T-helper 2 cell (primary cell): ENCODE measurements at places on chromosomes 11 and 22.

DNA sequence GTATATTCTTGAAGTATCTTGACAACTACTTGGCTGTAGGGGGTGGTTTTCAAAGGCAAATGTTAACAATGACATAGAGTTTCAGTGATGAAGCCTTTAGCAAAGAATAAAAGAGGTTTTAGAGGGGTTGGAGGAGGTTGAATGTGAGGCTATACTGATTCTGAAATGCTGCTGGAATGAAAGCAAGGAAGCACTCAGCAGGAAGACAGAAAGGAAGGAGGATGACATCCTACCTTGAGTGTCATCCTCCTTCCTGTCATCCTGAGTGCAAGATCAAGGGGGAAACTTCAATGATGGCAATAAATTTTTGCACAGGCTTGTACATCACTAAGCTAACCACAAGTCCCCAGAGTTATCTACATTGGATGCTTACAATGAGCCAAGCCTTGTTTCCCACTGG, 120.5 kb downstream of the APIP start:
- DNase-seq, result no peak

DNA sequence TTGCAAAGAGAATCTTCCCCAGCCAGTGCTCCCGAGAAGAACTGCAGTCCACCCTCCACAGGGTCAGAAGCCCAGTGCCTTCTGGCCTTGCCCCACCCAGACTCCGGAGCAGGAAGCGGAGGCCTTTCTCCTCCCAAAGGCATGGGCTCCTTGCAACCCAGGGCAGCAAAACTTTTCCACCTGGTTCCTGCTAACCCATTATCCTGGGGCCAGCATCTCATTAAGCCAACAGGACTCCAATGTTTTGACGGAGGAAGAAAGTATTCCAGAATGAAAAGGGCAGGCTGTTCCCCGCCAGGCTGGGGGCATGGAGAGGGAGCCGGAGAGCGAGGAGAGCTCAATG, 88.1 kb downstream of the RTL6 start:
- DNase-seq, result no peak

DNA sequence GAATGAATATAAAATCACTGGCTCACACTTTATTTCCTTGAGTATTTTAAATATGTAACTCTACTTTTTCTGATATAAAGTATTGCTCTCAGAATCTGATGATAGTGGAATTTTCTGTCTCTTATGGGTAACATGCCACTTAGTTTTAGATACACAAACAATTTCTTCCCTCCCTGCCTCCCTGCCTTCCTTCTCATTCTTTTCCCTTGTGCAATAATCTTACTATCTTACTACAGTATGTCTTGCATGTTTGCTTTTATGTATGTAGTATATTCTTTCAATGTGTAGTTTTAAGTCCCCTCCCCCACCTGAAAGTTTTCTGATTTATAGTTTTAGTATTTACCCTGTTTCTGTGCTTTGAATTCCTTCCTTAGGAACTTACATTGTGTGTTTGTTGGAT, 48.4 kb downstream of the INSC start:
- DNase-seq, result no peak

GRCh38 chr11:93861808-93862207, 11.4 kb upstream of the VSTM5 start:
- no peak for DNase-seq

DNA sequence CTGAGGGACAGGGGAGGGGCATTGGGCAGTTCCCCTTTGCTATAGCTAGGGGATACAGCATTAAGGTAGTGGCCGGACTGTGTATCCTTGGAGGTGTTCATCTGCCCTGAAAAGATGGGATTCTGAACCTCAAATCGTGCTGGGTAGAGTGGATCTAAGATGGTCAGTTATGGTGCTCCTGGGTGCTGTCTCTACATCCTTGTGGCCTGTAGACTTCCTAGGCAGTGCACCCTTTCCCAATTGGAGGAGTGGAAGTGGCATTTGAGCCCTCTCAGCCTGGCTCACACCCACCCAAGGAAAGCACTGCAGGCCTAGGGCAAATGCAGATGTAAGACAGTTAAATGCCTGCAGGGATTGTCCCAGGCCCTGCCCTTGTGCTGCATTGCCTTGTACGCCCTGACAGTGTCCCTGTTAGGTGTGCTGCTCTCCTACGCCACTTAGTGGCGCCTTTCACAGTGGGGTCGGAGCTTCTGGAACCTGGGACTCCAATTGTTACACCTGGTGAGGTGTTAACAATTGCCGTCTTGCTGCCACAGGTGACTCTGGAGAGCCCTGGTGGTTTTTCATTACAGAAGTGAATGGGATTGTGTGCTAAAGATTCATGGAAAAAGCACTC, 35.0 kb downstream of the PPFIBP2 start:
- no peak for DNase-seq

DNA sequence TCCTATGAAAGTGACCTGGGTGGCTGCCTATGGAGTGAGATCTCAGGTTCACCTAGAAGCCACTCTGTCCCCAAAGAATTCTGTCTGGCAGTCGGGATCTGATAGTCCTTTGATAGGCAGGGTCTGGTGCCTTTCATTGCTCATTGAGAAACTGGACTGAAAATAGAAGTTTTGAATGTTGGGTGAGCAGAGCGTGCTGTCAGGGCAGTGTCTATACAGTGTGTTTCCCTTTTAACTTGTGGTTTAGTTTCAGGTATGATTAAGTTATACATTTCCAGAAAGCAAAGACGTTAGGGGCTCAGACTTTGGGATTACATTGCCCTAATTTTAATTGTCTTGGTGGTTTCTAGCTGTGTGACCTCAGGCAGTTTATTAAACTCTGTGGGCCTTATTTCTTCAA, 111.3 kb upstream of the PAX6 start:
- DNase-seq, result no peak

- no peak for DNase-seq
Measured at GRCh38 chr11:121033635-121034034, 9.7 kb downstream of the TBCEL start.

GRCh38 chr11:3605283-3605662, 36.5 kb downstream of the ART5 start:
- DNase-seq, result no peak

DNA sequence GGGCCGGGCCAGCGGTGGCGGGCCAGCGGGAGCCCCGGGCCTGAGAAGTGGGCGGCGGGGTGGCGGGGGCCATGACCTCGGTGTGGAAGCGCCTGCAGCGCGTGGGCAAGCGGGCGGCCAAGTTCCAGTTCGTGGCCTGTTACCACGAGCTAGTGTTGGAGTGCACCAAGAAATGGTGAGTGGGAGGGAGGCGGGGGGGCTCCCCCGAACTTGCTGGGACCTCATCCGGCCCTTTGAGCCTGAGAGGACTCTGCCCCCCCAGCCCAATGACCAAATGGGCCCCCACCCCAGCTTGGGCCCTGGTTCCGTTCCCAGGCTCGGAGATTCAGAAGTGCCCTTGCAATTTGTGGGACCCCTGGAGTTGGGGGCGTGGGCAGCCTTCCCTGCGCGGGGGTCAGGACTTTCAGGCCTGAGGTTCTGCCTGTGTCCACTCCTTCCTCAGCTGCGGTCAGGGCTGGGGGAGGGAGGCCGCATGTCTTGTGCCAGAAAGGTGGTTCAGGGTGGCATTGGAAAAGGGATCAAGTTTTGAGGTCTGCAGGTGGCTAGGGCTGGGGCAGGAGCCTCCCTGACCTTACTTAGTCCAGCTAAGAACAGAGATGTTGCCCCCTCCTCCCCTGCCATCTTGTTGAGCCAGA, 496 bp downstream of the EHBP1L1 start:
- DNase-seq, result no peak

DNA sequence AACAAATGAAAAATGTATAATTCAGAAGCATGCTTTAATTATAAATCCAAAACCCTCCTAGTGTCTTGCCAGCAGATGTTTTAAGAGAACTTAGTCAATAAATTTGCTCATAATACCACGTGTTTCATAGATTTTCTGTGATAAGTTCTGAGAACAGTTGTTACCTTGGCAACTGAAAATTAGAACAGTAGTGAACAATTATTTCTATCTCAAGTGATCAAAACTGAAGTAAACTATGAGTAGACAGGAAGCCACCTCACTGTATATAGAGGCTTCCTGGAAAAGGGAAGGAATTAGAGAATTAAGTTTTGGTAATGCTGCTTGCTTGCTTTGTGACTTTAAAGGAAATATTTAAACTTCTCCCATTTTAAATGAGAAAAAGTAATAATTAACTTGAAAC, 266.0 kb upstream of the ANO3 start:
- DNase-seq, result no peak

- no peak for DNase-seq
Measured at GRCh38 chr11:72587696-72588095, 86.5 kb downstream of the PDE2A start.

DNA sequence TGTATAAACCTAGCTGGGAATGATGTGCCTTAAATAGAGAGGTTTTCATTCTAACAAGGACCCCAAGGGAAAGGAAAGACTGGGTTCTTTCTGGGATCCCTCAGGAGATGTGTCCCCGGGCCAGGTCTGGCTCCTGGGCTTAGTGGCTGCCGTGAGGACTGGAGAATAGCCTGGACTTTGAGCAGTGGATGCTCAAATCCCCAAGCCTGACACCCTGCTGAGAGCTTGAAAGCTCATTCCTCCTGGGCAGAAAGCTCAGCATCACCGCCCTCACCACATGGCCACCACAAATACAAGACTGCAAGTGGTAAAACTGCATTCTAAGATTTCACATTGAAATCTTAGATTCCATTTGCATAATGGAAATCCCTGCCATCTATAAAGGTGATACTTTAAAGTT, 79.4 kb upstream of the NARS2 start:
- DNase-seq, result no peak

- no peak for DNase-seq
Measured at GRCh38 chr11:35712533-35712932, 50.0 kb downstream of the TRIM44 start.

GRCh38 chr22:40834619-40835018, 15.5 kb upstream of the SLC25A17 start:
- no peak for DNase-seq

DNA sequence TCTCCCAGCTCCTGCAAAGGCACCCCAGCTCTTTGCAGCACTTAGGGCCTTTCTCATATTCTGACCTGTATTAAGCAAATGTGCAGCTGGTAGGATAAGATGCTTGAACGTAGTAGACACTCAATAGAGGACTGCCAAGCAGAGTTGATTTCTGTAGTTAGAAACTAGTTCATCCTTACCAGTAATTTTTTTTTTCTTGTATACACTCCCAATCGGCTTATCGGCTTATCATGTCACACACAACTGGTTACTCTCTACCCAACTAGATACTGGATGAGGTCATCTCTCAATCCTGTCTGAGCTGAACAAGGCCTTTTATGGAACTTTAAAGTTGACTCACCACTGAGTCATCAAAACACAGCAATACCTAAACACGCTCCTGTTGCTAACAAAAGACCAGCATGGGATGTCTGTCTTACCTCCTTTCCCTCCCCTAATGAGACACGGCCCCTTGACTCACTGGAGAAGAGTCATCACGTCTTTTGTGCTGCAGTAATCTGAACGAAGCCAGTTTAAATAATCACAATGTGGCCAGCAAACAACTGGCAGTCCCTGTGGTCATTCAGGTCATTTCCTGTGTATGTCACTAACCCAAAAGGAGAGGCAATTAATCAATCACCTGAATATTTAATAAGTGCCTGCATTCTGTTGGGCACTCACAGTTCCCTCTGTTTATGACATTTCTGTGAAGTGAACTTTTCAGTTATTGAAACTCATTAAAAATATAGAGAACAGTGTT, 7.5 kb upstream of the WEE1 start:
- no peak for DNase-seq

GRCh38 chr11:59436169-59436568, at the start of gene OR5A1:
Gene OR5A1, plus strand, starts transcription at chr11:59436469. Its CDS starts 6,700 bp downstream, at chr11:59443169.
- DNase-seq, result no peak

DNA sequence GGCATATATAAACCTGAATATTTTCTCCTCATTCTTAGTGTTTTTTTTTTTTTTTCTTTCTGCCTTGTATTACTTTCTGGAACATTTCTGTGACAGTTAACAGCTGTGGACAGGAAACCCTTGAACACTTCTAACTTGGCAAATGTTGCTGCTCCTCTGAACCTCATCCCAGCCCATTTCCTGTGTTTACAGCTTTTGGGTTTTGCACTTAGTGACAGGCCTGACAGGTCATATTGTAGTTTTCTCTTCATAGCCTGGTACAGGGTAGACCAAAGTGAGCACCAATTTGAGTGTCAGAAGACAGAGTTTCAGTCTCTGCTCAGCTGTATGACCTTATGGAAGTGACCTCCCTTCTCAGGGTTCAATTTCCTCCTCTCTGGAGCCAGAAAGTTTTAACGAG, 91.6 kb downstream of the STIM1 start:
- DNase-seq, result no peak

GRCh38 chr11:26044389-26044788, 287.5 kb upstream of the ANO3 start:
- DNase-seq, result no peak

DNA sequence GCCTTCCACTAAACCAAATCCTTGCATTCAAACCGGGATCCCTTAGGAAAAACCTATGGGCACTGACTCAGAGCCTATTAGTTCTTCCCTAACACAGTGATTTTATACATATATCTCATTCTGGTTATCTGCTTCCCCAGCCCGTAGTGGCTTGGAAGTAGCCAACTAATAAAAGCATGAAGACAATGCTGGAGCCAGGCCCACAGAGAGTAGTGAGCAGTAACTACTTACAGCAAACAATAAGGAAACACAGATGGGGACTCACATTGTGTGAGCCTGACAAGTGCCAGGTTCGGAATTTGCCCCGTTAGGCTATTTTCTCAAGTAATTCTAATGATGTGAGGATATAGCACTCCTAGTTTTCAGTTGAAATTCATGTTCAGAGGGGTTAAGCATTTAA, 83.3 kb upstream of the OR5AK2 start:
- no peak for DNase-seq

GRCh38 chr11:35237351-35237750, 98.4 kb downstream of the CD44 start:
- no peak for DNase-seq

DNA sequence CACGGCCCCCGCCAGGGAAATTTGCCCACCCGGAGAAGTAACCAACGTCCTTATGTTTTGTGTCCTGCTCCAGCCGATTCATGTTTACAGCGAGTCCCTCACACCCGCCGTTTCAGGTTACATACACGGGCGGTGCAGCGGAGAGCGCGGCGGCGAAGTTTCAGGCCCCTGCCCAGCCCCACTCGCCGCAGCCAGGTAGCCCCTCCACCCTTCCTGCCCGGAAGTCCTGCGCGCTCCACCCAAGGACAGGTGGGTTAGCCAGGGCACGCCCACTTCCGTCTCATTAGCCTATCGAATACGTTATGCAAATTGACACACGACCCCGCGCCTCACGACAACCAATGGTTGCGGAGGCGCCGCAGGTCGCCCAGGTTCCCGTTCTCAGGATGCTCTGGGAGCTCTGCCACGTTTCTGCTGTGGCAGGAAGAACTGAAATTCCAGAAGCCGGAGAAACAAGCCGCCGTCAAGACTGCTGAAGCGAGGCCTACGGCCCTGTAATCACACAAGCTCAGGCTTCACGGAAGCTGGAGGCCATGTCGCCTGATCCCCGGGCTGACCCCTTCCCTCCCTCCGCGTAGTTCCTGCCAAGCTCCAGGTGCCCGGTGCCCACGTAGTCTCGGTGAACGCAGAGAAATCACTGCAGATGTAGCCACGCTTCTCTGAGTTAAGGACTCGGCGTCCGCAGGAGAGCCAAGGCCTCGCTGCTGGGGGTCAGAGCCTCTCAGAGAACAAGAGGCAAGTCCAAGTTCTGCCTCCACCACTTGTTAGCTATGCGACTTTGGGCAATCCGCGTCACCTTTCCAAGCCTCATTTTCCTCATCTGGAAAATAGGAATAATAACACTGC, 22.4 kb upstream of the MYH9 start:
- peak; percentile 76 for DNase-seq
